Prostate gland (tissue), 2 donors: ENCODE measurements at places on chromosomes 2 and 18. TPM values are rescaled to one million over a fixed set of nuclear protein-coding genes. Genes with fewer than 3 reads are reported as not detected.

The PMAIP1 gene
- total RNA-seq, result 2.1 TPM

The ASPRV1 gene
- total RNA-seq, result 10.3 TPM

The LOXHD1 gene
- total RNA-seq, result not detected

The RBM44 gene
- 0.23 TPM for total RNA-seq

The PTMA gene
- total RNA-seq, result 613 TPM

The OBSL1 gene
- 330 TPM for total RNA-seq

The AMER3 gene
- 10.1 TPM for total RNA-seq

GRCh38 chr2:105113616-105114291 lies 75.9 kb downstream of the MRPS9 start:
- H3K4me1 ChIP-seq, result no peaks in the 10 kb centered on the region
- DNase-seq, result no peak
- H3K36me3 ChIP-seq, result no peaks in the 10 kb centered on the region

DNA sequence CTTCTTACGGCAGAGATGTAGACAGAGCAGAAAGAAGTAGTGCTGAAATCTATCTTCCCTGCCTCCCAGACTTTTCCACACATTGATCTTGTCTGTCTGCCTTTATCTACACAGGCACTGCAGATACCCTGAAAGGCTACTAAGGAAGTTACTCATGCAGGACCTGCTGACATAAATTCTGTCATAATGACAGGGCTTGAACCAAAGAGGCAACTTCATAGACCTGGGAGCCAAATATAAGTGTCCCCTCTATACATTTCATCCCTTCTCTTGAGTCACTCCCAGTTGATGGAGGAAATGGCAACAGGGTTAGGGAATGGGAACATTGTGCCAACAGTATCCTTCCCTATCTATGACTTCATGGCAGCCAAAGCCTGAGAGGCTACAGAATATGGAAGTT lies 157.5 kb downstream of the TNS1 start:
- H3K27me3 ChIP-seq, result no peaks in the 10 kb centered on the region
- H3K27ac ChIP-seq, result no peak overlapping the region
- no peak overlapping the region for H3K4me3 ChIP-seq
- H3K36me3 ChIP-seq, result peaks cover 3% of the 10 kb centered on the region

GRCh38 chr2:1593371-1594122 lies 150.8 kb downstream of the PXDN start:
- no peaks in the 10 kb centered on the region for H3K36me3 ChIP-seq
- no peak for DNase-seq
- no peak overlapping the region for H3K4me3 ChIP-seq
- peaks cover 2% of the 10 kb centered on the region for H3K4me1 ChIP-seq

DNA sequence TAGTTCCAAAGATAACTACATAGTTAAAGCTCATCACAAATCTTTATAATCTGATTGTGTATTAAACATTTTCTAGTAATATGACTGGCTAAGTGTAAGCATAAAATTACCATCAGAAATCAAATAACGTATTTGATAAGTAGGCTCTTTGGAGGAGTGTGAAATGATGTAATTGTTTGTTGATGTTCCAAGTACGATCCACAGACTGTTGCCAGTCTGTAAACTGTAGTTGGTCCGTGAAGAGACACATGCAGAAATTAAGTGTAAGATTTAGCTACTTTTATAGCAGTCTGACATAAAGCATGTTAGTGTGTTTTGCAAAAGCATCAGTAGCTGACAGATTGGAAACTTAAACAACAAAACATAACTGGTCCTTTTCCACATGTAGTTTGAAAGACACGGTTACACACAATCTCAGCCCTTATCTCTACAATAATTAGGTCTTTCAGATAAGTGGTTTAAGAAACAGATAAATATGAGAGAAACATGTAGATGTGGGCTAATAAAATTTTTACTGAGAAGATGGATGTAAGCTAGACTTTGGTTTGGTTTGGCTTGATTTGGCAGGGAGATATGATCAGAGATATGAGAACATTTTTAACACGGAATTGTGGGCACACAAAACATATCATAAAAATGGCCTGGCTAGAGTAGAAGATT lies 115.0 kb upstream of the EPB41L5 start:
- no peak for DNase-seq
- H3K27me3 ChIP-seq, result no peaks in the 10 kb centered on the region
- H3K4me3 ChIP-seq, result no peak overlapping the region
- H3K4me1 ChIP-seq, result no peaks in the 10 kb centered on the region

DNA sequence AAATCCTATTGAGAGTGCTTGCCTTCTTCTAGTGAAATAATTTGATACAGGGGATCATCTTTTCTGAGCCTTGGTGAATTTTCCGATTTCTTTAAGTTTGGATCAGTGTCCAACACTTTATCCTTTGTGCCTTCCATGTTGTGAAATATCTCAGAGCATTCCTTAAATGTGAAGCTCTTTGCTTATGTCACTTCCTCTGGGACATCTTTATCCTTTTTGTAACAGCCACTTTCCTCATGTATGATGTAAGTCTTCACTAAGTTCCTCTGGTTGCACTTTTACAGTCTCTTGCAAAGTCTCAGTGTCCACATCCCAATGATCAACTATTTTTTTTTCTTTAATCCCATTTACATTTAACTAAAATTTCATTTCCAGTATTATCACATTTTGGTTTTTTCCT lies 254.2 kb downstream of the EN1 start:
- H3K27me3 ChIP-seq, result no peaks in the 10 kb centered on the region
- H3K36me3 ChIP-seq, result no peaks in the 10 kb centered on the region
- H3K27ac ChIP-seq, result no peak overlapping the region
- H3K4me1 ChIP-seq, result no peaks in the 10 kb centered on the region
- H3K4me3 ChIP-seq, result no peak overlapping the region

- no peaks in the 10 kb centered on the region for H3K36me3 ChIP-seq
- no peak overlapping the region for H3K27ac ChIP-seq
- DNase-seq, result no peak
- no peaks in the 10 kb centered on the region for H3K27me3 ChIP-seq
These were observed 125.8 kb upstream of the COPS8 start for GRCh38 chr2:236959876-236960275.

DNA sequence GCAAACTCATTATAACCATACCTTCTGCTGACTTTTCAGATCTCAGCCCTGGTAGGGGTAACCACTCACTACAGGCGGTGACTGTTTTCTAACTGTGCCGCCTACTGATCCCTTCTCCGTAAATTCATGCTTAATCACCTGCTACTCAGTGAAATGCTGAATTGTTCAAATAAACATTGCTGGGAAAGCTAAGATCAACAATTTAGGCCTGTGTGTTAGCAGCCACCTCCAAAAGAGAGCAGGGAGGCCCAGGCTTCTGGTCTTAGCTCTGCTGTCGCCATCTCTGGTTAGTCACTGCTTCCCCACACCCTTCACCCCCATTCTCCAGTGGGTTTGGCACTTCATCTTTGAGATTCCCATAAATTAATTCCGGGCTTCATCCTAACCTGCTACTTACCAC lies 21.8 kb upstream of the NT5C1B start:
- DNase-seq, result no peak
- no peaks in the 10 kb centered on the region for H3K4me1 ChIP-seq
- no peaks in the 10 kb centered on the region for H3K36me3 ChIP-seq
- no peak overlapping the region for H3K4me3 ChIP-seq
- H3K27ac ChIP-seq, result no peak overlapping the region

DNA sequence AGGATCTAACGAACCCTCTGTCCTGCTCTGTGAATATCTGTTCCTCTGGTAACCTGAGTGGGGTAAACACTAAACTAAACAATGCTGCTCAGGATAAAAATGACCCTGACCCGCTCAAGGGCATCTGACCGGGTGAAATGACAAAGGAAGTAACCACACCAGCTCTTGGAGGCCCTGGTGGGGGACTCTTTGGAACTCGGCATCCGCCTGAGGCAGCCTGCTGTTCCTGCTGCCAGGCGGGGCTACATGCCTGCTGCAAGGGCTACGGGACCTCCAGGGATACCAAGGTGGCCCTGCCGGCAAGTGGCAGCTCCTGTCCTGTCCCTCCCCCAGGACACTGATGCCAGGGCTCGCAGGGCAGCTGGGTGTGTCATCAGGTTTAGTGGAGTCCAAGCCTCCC lies 273.3 kb downstream of the HDAC4 start:
- DNase-seq, result no peak
- no peaks in the 10 kb centered on the region for H3K27me3 ChIP-seq
- H3K4me3 ChIP-seq, result no peak overlapping the region
- H3K4me1 ChIP-seq, result no peaks in the 10 kb centered on the region
- H3K36me3 ChIP-seq, result peaks cover 12% of the 10 kb centered on the region
- H3K27ac ChIP-seq, result no peak overlapping the region

DNA sequence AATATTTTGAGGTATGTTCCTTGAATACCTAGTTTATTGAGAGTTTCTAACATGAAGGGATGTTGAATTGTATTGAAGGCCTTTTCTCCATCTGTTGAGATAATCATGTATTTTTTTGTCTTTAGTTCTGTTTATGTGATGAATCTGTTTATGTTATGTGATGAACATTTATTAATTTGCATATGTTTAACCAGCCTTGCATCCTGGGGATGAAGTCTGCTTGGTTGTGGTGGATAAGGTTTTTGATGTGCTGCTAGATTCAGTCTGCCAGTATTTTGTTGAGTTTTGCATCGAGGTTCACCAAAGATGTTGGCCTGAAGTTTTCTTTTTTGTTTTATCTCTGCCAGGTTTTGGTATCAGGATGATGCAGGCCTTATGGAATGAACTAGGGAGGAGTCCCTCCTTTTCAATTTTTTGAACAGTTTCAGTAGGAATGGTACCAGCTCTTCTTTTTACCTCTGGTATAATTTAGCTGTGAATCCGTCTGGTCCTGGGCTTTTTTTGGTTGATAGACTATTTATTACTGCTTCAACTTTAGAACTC lies 71.9 kb downstream of the EPC2 start:
- no peaks in the 10 kb centered on the region for H3K4me1 ChIP-seq
- DNase-seq, result no peak

DNA sequence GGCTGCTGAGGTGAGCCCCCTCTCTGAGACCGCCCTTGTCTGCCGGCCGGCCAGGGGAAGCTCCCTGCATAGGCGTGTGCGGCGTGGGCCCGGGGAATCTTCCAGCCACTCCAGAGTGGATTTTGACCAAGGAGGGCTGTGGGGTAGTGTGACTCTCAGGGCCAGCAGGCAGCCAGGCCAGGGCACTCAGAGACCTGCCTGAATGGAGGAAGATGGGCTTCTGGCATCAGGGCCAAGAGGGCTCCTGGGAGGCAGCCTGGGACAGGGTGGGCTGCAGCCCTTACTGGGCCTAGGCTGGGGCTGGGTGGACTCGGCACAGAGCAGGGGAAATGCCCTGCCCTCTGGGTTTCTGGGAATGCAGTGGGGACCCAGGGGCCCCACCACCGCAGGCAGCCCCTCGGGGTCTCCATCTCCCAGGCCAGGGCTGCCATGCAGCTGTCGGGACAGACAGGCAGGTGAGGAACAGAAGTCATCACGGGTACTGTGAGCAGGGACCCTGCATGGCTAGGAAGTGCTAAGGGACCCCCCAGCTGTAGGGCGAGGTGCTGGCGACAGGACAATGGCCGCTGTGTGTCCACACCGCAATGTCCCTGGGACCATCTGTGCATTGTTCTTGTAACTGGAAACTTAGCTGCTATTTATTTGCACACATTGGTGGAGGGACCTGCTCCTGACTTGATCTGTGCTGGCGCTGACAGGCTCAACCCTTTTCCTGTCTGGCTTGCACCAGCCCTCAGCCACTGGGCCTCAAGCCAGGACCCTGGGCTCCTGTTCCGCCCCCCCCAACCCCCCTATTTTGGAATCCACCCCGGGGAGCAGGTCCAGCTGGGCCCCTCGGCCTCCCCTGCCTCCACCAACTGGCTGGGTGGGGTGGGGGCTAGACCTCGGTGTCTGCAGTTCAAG lies 4.1 kb downstream of the PDCD1 start:
- H3K27ac ChIP-seq, result no peak overlapping the region
- peaks cover 7% of the 10 kb centered on the region for H3K4me1 ChIP-seq
- H3K4me3 ChIP-seq, result no peak overlapping the region
- H3K27me3 ChIP-seq, result no peaks in the 10 kb centered on the region

DNA sequence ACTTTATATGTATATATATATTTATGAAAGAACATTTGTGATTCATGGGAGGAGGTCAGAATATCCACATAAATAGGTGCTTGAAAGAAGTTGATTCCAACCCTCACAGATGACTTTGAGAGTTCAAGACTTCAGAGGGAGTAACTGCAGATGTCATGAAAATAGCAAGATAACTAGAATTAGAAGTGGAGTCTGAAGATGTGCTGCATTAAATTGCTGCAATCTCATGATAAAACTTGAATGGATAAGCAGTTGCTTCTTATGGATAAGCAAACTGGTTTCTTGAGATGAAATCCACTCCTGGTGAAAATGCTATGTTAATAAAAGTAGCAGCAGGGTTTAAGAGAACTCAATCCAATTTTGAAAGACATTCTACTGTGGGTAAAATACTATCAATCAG lies 40.2 kb downstream of the G6PC2 start:
- no peaks in the 10 kb centered on the region for H3K36me3 ChIP-seq
- no peak overlapping the region for H3K4me3 ChIP-seq
- no peak overlapping the region for H3K27ac ChIP-seq
- no peaks in the 10 kb centered on the region for H3K4me1 ChIP-seq
- H3K27me3 ChIP-seq, result peaks cover 2% of the 10 kb centered on the region

- no peak overlapping the region for H3K27ac ChIP-seq
- no peaks in the 10 kb centered on the region for H3K4me1 ChIP-seq
- H3K4me3 ChIP-seq, result no peak overlapping the region
- no peak for DNase-seq
These were observed 70.3 kb downstream of the CERKL start for GRCh38 chr2:181586569-181587081.

DNA sequence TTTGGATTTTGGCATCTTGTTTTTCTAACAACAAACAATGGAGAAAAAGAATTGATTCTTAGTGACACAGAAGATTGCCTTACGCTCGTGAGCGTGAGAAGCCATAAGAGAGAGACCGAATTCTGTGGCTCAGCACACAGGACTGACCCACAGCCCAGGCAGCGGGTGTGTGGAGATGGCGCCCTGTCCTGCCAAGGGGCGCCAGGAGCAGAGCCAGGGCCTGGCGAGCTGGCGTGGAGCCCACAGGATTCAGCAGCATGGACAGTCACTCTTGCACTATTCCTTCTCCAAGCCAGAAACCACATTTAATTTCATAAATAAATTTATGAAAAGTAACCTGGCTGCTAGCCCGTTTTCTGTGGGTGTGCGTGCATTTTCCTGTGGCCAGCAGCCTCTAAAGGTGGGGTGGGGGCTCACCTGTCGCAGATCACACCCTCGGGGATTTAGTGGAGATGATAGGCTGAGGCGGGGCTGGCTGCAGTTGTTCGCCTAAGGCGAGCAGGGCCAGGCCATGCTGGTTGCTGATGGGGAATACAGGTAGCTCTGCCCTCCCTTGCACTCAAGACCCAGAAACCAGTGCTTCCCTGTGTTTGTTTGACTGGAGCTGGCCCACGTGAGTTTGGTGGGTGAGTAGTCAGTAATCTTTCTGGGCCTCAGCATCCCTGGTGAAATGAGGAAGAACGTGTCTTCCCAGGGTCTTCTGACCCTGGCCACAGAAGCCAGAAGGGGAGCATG lies 46.2 kb downstream of the FAM168B start:
- no peak for DNase-seq
- peaks cover 6% of the 10 kb centered on the region for H3K36me3 ChIP-seq
- H3K27ac ChIP-seq, result no peak overlapping the region
- no peak overlapping the region for H3K4me3 ChIP-seq
- no peaks in the 10 kb centered on the region for H3K27me3 ChIP-seq

GRCh38 chr2:154557906-154558305 lies 140.6 kb upstream of the KCNJ3 start:
- no peak overlapping the region for H3K4me3 ChIP-seq
- no peaks in the 10 kb centered on the region for H3K27me3 ChIP-seq
- DNase-seq, result no peak
- H3K36me3 ChIP-seq, result no peaks in the 10 kb centered on the region
- H3K4me1 ChIP-seq, result no peaks in the 10 kb centered on the region
